Spinal cord (tissue), 10 donors: ENCODE measurements at places on chromosomes 11 and 22.

DNA sequence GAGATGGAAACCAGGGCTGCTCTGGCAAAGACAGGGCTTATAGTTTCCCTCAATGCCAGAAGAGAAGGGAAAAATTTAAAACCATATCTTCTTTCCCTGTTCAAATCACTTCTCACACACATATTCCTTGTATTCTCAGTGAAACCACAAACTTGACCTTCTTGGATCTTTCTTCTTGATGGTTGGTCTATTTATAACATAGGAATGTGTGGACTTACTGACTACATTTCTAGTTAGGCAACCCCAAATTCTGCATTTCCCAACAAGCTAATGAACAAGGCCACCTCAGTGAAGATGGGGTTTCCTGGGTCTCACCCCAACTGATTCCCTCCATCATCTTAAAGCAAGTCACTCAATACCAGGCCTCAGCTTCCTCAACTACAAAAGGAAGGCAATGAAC, 3.8 kb upstream of the QSER1 start:
- DNase-seq: no peak

GRCh38 chr11:124724979-124725718, 14.6 kb upstream of the NRGN start:
- no peak for DNase-seq

- DNase-seq: no peak
Measured at GRCh38 chr11:118673361-118674081, 5.9 kb downstream of the TREH start.

DNA sequence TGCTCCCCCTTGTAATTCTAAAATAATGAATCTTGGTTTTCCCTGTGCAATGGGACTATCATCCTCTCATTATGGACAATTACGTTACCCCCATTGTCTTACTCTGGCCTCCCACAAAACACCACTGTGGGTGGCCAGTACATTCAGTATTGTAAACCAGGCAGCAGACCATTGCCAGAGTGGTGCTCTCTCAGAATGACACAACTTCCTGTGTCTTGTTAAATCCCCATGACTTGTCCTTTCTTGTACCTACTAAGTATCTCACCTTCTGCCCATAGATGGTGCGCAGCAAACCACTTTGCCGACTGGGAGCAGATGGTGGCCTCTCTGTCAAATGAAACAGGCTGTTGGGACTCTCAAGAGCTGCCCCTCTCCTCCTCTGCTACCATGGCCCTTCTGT, 287.1 kb upstream of the RAG2 start:
- no peak for DNase-seq

DNA sequence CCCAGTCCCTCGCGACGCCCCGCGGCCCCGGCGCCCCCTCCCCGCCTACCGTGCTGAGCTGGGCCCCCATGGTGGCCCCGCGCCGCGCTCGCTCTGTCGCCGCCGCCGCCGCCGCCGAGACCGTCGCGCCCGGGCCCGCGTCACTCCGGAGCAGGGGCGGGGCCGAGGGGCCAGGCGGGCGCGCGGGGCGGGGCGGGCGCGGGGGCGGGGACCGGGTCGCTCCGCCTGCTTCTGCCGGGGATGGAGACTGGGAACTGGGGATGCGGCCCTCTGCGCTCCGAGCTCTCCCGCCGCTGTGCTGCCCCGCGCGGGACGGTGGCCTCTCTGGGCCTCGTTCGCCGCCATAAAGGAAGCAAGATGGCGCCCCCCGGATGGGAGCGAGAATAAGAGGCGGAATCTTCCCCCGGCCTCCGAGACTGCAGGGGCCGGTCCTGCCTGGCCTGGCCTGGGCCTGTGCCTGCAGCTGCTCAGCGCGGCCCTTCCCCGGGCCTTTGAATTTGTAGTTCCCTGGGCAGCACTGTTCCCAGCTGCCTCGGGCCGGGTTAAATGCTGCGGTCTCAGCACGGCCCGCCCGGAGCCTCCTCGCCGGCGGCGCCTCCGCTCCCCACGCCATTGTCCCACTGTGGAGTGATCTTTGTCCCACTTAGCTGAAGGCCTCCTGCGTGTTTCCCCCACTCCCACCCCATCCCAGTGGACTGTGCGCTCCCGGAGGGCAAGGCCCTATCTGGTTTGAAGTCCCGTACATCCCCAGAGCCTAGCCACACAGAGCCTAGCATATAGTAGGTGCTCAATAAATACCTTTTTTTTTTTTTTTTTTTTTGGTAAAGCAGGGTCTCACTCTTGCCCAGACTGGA, at the start of gene CYB5R3:
CYB5R3 (minus strand) TSS at position 147 of the 854 bp plus-strand sequence; CDS start at position 70, 77 bp downstream.
- DNase-seq: peak; percentile 72

DNA sequence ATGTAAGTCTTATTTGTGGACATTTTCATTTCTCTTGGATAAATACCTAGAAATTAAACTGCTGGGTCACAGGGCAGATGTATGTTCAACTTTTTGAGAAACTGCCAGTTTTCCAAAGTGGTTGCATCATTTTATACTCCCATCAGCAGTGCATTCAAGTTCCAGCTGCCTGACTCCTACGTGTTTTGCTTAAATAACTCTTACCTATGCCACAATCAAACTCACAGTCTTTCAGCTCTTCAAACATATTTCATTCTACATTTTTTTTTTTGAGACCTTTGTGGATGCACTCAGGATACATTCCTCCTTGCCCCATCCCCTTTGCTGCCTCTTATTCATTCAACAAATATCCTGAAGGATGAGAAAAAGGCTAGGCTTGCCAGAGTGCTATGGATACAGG, 9.2 kb downstream of the TCF20 start:
- no peak for DNase-seq

DNA sequence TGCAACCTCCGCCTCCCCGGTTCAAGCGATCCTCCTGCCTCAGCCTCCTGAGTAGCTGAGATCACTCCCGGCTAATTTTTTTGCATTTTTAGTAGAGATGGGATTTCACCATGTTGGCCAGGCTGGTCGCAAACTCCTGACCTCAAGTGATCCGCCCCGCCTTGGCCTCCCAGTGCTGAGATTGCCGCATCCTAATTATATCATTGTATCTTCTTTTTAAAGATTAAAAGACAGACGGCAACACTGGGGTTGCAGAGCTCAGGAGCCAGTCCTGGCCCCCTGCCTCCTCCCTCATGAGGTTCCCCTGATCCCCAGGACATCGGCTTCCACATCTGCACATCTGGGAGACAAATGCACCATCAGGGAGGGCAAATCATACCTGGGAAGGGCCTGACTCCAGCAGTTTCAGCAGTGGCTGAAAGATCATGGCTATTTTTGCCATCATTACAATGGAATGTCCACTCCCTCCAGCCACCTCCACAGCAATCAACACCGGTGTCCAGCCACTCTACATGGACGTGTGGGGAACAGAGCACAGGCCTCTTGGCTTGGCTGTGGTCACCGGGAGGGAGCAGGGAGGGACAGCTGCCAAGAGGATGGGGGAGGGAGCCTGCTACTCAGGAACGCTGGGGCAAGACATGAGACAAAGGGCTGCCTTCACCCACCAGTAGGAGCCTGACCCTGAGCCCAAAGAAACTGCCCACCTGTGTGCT, 9.2 kb upstream of the CELSR1 start:
- no peak for DNase-seq

- DNase-seq: no peak
Measured at GRCh38 chr11:47611348-47611794, 17.2 kb upstream of the C1QTNF4 start.

DNA sequence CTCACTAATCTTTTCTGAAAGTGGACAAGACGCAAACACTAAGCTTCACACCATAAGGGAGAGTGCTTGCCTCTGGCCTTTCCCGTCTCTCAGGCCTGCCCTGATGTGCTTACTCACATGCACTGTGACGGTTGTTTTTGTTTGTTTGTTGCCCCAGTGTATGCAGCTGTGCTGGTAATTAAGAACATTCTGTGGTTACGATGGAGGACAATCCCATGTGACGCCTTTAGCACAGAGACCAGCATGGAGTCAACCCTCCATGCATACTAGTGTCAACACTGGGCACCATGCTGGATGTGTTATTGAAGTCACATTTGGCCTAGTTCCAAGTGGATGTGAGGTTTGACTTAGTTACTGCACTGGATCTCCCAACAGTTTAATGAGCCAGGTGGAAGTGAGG, 27.8 kb upstream of the CDON start:
- peak; percentile 32 for DNase-seq

- no peak for DNase-seq
Measured at GRCh38 chr22:30422481-30423300, 2.9 kb upstream of the MTFP1 start.

DNA sequence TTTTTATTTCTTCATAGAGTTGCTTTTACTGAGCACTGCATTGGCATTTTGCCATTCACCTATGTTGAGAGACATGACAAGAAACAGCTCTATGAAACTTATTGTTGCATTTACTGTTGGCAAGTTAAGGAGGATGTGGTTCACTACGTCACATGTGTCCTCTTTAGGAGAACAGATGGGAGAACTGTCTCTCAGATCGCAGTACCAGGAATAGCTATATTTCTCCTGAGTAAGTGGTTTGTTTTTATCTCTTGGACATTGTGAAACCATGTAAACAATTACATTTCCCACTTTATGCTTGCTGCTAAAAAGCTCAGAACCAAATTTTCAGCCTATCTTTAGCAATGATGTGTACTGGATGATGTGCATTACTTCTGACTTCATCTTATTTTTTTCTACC, 34.8 kb upstream of the PSMA1 start:
- peak; percentile 20 for DNase-seq

GRCh38 chr11:34549271-34549670, 35.7 kb upstream of the ELF5 start:
- DNase-seq: no peak

- no peak for DNase-seq
Measured at GRCh38 chr11:2091112-2091746, 48.0 kb downstream of the IGF2 start.

GRCh38 chr22:23767303-23767672, 484 bp downstream of the CHCHD10 start:
- DNase-seq: no peak

- DNase-seq: no peak
Measured at GRCh38 chr11:75113030-75113429, 16.4 kb upstream of the OR2AT4 start.

DNA sequence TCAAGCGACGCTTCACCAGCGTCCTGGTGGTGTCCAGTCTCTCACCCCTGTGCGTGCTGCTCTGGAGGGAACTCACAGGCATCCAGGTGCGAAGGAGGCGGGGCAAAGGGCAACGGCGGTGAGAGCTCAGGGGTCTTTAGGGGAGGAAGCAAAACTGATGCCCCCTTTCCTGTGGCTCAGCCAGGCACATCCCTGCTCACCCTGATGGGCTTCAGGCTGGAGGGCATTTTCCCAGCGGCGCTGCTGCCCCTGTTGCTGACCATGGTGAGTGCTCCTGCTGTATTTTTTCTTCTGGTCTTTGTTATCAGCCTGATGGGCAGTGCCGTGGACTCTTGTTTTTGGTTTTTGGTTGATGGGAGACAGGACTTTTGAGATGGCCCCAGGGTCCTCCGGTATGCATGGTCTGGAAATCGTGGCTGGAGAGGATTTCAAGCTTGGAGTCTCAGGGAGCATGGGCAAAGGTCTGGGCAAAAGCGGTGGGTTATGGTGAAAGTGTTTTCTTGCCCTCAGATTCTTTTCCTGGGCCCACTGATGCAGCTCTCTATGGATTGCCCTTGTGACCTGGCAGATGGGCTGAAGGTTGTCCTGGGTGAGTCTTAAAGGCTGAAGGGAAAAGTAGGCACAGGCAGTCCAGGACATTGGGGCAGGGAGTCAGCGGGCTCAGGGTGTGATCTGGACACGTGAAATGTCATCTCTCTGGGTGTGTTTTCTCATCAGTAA, 695 bp downstream of the RCE1 start:
- DNase-seq: no peak

DNA sequence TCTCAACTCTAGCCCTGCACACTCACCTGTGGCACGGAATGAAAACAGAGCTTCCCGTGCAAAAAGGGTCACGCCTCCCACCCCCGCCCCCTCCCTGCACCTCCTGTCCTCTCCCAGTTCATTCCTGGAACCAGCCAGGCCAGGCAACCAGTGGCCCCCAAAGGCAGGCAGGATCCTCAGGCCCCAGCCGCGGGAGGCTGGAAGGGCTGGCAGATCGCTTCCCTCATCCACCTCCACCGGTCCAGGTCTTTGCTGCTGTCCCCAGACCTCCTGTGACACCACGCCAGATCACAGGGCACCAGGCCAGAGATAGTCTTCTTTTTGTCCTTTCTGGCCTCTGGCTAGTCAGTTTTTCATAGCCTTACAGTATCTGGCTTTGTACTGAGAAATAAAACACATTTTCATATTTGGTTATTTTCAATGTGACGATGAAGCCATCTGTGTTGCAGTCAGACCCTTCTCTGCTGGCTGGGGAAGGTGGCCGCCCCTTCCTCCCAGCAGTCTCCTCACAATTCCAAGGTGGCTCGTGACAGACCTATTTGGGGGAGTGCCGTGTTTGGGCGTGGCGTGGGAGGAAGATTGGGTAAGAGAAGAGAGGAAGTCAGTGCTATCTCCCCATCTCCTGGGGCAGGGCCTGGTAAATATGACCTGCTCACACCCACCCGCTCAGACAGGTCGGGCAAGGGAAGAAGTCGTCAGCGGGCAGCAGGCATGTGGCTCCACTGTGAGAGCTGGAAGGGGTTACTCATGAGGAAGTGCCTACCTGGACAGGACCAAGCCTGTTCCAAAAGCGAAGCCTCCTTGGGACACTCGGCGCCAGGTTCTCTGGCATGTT, 9.1 kb downstream of the SSH3 start:
- DNase-seq: no peak

DNA sequence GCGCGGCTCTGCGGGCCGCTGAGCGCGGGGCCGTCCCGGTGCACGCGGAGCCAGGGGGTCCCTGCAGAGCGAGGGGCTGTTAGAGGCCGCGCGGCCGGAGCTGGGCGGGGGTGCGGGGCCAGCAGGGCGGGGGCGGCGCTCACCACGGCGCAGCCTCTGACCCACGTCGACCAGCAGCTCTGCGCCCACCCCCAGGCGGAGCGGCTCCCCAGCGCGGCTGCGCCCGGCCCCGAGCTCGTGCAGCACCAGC, 385 bp upstream of the SCO2 start:
- no peak for DNase-seq

GRCh38 chr11:114185436-114185835, 110.8 kb upstream of the NNMT start:
- no peak for DNase-seq

DNA sequence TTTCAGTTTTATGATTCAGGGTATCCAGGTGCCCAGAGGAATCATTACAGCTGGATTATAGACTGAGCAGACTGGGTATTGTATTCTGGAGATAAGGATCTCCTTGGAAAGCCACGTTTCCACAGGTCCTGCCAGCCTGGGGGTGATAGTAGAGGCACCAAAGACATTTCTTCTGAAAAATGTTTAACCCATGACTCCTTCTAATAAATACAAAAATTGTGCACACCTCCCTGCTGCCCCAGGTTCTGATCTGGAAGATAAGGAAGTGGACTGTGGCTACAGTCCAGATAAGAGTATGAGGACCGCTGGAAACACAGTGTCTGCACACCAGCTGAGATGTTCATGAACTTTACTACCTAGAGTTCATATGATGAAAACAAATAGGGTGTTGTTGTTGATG, 192.5 kb downstream of the DBX1 start:
- DNase-seq: no peak

GRCh38 chr11:123976770-123977560, 616 bp downstream of the OR10S1 start:
- DNase-seq: no peak

DNA sequence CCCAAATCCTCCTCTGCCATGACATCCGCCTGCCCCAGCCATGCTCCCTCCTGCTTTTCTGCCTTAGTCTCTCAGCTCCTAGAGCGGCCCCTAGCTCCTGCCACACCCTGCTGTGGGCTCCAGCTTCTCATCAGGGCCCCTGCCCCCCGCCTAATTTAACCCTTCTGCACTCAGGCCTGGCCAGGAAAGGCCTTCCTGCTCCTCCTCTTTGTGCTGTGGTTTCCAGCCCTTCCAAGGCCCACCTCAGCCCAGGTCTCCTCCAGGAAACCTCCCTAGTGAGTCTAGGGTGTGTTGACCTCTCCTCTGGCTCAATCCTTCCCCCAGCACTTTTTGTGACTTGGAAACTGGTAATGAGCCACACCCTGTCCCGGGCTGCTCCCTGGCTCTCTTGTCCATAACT, 11.3 kb downstream of the PTPN5 start:
- DNase-seq: no peak
